Sigmoid colon (tissue), 7 donors: ENCODE measurements at places on chromosomes 2 and 18. TPM values are rescaled to one million over a fixed set of nuclear protein-coding genes. Genes with fewer than 3 reads are reported as not detected.

GRCh38 chr18:49610022-49610445 lies 48.2 kb downstream of the LIPG start:
- H3K27me3 ChIP-seq, result no peaks in the 10 kb centered on the region
- H3K27ac ChIP-seq, result no peak overlapping the region
- DNase-seq, result no peak

DNA sequence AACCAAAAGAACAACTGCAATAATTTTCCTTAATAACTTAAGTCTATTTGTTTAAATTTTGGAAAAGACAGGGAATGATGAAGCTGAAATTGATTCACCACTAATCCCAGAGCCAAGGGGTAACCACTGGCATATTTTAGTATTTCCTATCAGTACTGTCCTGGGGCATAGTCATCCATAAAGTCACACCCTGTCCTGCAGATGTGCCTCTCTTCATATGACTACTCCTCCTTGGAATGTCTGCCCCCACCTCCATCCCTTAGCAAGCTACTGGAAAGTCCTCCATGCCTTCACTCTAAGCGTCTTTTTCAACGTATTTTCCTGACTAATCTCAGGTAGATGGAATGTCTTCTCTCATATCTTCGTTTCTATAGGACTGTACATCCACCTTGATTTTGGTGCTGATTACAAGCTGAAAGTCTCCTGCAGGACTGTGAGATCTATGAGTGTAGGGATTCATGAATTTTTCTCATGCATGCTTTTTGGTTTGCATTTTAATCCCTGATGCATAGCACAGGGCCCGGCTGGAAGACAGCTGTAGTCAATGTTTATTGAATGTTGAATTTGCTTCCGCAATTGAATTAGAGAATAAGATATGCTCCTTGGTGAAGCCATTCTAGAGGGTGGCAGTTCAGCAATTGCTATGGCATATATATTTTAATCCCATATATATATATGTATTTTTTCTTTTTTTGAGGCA lies 85.6 kb downstream of the MOGAT1 start:
- H3K4me3 ChIP-seq, result no peak overlapping the region
- no peaks in the 10 kb centered on the region for H3K36me3 ChIP-seq
- no peak for DNase-seq
- H3K27me3 ChIP-seq, result no peaks in the 10 kb centered on the region
- H3K27ac ChIP-seq, result no peak overlapping the region

DNA sequence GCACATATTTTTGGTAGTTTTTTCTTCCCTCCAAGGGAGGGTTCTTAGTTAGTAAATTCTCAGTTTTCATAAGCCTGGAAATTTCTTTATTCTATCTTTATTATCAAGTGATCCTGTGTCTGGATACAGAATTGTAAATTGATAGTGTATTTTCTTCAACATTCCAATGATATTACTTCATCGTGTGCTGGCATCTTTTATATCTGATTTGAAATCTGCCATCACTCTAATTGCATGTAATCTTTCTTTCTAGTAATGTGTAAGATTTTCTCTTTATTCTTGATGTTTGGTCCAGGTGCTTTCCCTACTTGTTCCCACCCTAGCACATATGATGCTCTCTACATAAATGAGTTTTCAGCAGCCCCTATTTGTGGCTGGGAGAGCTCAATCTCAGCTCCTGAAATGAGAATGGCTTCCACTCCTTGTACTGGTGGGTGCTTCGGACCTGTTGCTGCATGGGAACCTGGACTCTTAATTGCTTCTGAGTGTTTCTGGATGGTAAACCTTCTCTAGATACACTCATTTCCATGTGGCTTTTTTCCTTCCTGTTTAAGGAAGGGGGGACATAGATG lies 102.7 kb downstream of the SMIM21 start:
- no peak overlapping the region for H3K27ac ChIP-seq
- H3K4me1 ChIP-seq, result no peaks in the 10 kb centered on the region
- no peak overlapping the region for H3K4me3 ChIP-seq
- H3K27me3 ChIP-seq, result no peaks in the 10 kb centered on the region
- H3K36me3 ChIP-seq, result no peaks in the 10 kb centered on the region

GRCh38 chr2:157720504-157720903 lies 91.8 kb upstream of the ACVR1C start:
- no peak for DNase-seq
- H3K4me1 ChIP-seq, result no peaks in the 10 kb centered on the region
- no peaks in the 10 kb centered on the region for H3K27me3 ChIP-seq
- H3K27ac ChIP-seq, result no peak overlapping the region
- no peaks in the 10 kb centered on the region for H3K36me3 ChIP-seq

GRCh38 chr18:74316257-74317170 lies 875 bp downstream of the C18orf63 start:
- no peaks in the 10 kb centered on the region for H3K27me3 ChIP-seq
- peak overlapping the region; percentile 12 for H3K27ac ChIP-seq
- H3K4me3 ChIP-seq, result no peak overlapping the region

- no peak overlapping the region for H3K27ac ChIP-seq
- no peak overlapping the region for H3K4me3 ChIP-seq
- H3K4me1 ChIP-seq, result no peaks in the 10 kb centered on the region
Observed at GRCh38 chr2:232981356-232981755, 31.7 kb downstream of the NGEF start.

GRCh38 chr2:176002688-176003210 lies 682 bp upstream of the LNPK start:
- peak overlapping the region; percentile 80 for H3K4me3 ChIP-seq
- no peaks in the 10 kb centered on the region for H3K36me3 ChIP-seq
- peak; percentile 71 for DNase-seq
- H3K27me3 ChIP-seq, result no peaks in the 10 kb centered on the region

- no peak for DNase-seq
- no peaks in the 10 kb centered on the region for H3K27me3 ChIP-seq
- H3K36me3 ChIP-seq, result no peaks in the 10 kb centered on the region
- H3K4me1 ChIP-seq, result peaks cover 35% of the 10 kb centered on the region
Observed at GRCh38 chr18:76350134-76351025, 144.7 kb downstream of the ZNF516 start.

DNA sequence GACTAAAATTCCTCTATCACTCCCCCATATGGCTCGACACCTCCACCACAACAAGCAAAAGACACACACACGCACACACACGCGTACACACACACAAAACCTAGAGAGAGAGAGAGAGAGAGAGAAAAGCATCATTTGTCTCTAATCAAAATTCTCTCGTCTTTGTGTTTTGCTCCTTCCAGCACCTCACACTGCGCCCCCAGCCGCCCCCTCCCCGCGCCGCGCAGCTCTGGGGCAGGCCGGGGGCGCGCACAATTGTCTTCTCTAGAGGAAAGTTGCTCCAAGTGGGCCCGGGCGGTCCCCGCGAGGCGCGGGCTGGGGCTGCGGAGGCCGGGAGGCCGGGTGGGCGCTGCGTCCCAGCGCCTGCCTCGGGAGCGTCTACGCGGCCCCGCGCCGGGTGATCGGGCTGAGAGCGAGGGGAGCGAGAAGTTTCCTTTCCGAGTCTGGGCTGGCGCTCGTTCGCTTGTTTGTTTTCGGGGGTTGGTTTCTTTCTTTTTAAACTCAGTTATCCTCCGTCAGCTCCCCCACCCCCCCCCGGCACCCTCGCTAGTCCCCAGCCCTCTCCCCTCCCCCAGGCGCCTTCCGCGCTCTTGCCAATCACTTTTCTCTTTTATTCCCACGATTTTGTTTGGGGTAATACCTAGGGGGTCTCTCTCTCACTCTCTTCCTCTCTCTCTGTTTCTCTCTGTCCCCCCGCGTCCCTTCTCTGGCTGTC lies 4.1 kb downstream of the ZEB2 start:
- DNase-seq, result no peak
- no peaks in the 10 kb centered on the region for H3K36me3 ChIP-seq
- peak overlapping the region; percentile 61 for H3K4me3 ChIP-seq
- peaks cover 26% of the 10 kb centered on the region for H3K4me1 ChIP-seq
- peaks cover 32% of the 10 kb centered on the region for H3K27me3 ChIP-seq
- peak overlapping the region; percentile 85 for H3K27ac ChIP-seq

- H3K27me3 ChIP-seq, result no peaks in the 10 kb centered on the region
- no peak overlapping the region for H3K4me3 ChIP-seq
- no peak for DNase-seq
- no peaks in the 10 kb centered on the region for H3K36me3 ChIP-seq
- peaks cover 4% of the 10 kb centered on the region for H3K4me1 ChIP-seq
Observed at GRCh38 chr18:47748093-47748796, 182.2 kb downstream of the SMAD2 start.

DNA sequence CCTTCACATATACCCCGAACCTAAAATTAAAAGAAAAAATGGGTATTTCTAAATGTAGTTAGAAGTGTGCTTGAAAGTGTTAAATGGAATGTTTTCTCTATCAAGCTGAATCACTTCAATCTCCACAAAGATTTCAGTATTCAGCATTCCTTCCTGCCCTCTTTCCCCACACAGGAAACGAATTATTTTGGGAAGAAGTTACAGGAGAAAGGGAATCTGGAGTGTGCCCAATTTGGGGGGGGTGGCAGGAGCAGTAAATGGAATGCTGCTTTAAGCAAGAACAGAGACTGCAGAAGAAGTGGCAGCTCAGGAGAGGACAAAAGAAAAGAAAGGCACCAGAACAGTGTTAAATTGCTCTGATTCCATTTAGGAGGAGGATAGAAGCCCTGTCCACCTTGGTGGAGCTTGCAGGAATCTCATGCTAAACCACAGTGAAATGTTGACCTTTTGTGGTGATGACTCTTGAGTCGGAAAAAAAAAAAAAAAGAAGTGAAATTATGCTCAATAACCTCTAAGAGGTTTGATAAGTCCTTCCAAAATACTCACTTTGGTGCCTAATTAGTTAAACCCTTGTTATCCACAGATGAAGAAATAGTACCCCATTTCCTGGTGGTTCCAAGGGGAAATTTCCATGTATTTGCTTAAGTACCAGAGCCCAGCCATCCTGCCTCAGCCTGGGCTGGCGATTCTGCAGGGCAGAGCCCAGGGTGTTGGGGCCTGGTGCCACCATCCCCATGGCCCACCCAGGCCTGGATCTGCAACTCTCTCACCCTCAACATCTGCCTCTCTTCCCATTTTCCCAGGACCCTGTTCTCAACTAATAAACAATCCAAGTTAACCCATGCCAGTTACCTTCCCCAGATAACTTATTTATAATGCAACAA lies 56.5 kb downstream of the MYO5B start:
- no peaks in the 10 kb centered on the region for H3K27me3 ChIP-seq
- no peaks in the 10 kb centered on the region for H3K4me1 ChIP-seq
- H3K4me3 ChIP-seq, result no peak overlapping the region
- no peak for DNase-seq
- H3K36me3 ChIP-seq, result no peaks in the 10 kb centered on the region
- no peak overlapping the region for H3K27ac ChIP-seq

- no peak overlapping the region for H3K4me3 ChIP-seq
- no peaks in the 10 kb centered on the region for H3K4me1 ChIP-seq
- H3K27me3 ChIP-seq, result no peaks in the 10 kb centered on the region
- H3K36me3 ChIP-seq, result no peaks in the 10 kb centered on the region
Observed at GRCh38 chr2:239883326-239884050, 141.7 kb downstream of the NDUFA10 start.

GRCh38 chr2:85801871-85802270 lies 48.1 kb downstream of the ATOH8 start:
- H3K4me1 ChIP-seq, result peaks cover 6% of the 10 kb centered on the region
- H3K27me3 ChIP-seq, result no peaks in the 10 kb centered on the region
- H3K36me3 ChIP-seq, result no peaks in the 10 kb centered on the region
- H3K4me3 ChIP-seq, result no peak overlapping the region
- DNase-seq, result peak; percentile 48

GRCh38 chr2:156182132-156182531 lies 150.4 kb downstream of the NR4A2 start:
- DNase-seq, result no peak
- H3K4me3 ChIP-seq, result no peak overlapping the region
- no peaks in the 10 kb centered on the region for H3K36me3 ChIP-seq
- no peaks in the 10 kb centered on the region for H3K27me3 ChIP-seq
- no peaks in the 10 kb centered on the region for H3K4me1 ChIP-seq

GRCh38 chr2:15619510-15619909 lies 27.8 kb downstream of the DDX1 start:
- no peaks in the 10 kb centered on the region for H3K27me3 ChIP-seq
- no peaks in the 10 kb centered on the region for H3K4me1 ChIP-seq
- H3K27ac ChIP-seq, result no peak overlapping the region
- no peak overlapping the region for H3K4me3 ChIP-seq
- no peak for DNase-seq
- peaks cover 94% of the 10 kb centered on the region for H3K36me3 ChIP-seq

DNA sequence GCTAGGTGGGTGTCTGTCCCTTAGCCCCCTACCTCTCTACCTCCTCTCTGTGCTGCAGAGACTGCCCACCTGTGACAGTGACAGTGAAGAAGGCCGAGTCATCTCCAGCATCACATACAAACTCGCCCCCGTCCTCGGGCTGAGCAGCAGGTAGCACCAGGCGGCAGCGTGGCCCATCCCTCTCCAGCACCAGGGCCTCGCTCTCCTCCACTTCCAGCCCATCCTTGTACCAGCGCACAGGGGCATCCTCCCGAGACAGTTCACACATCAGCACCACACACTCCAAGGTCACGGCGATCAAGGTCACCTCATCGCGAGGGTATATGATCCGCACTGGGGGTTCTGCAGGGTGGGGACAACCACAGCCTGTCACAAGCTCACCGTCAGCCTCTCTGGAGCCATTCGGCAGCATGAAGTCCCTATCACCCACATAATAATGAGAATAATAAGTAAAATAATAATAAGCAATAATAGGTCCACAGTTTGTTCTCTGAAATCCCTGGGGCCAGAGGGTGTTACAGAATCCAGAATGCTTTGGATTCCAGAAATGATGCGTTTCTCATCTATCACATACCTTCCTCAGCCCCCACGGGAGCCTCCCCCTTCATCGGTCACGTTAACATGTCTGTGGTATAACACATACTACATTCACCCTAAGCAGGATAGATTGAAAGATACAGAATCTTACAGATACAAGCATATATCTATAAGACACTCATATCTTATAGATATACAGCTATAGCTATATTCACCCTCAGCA lies 12.0 kb downstream of the OBSL1 start:
- no peaks in the 10 kb centered on the region for H3K27me3 ChIP-seq
- no peaks in the 10 kb centered on the region for H3K36me3 ChIP-seq
- no peak for DNase-seq
- H3K27ac ChIP-seq, result no peak overlapping the region
- H3K4me3 ChIP-seq, result no peak overlapping the region

GRCh38 chr2:134014196-134014960 lies 239.5 kb upstream of the MGAT5 start:
- no peaks in the 10 kb centered on the region for H3K36me3 ChIP-seq
- H3K4me1 ChIP-seq, result no peaks in the 10 kb centered on the region
- no peaks in the 10 kb centered on the region for H3K27me3 ChIP-seq
- H3K4me3 ChIP-seq, result no peak overlapping the region
- no peak overlapping the region for H3K27ac ChIP-seq

AMER3 gene
- total RNA-seq, result 0.33 TPM

GALM gene
- 20.2 TPM for total RNA-seq

FBLN7 gene
- 1.1 TPM for total RNA-seq

ACMSD gene
- not detected for total RNA-seq

METTL5 gene
- 337 TPM for total RNA-seq

CPO gene
- 0.33 TPM for total RNA-seq

CYP27C1 gene
- 0.71 TPM for total RNA-seq

SMYD1 gene
- total RNA-seq, result 8.6 TPM

UGT1A7 gene
- total RNA-seq, result not detected

TMEM247 gene
- total RNA-seq, result not detected

SLC4A1AP gene
- 19.4 TPM for total RNA-seq

TFPI gene
- total RNA-seq, result 78.8 TPM

GAL3ST2 gene
- total RNA-seq, result 0.68 TPM

GPBAR1 gene
- total RNA-seq, result 5.6 TPM

TRIM54 gene
- not detected for total RNA-seq
